Glomerular endothelial cell (primary cell): ENCODE measurements at places on chromosomes 3 and 15. TPM values are rescaled to one million over a fixed set of nuclear protein-coding genes. Genes with fewer than 3 reads are reported as not detected.

The CAPN3 gene
- 4.1 TPM in 1 of 2 replicates, not detected in the other for total RNA-seq

The HTR3E gene
- not detected in 2 replicates for total RNA-seq

The AGBL1 gene
- not detected in 2 replicates for total RNA-seq

The FBXO40 gene
- not detected in 2 replicates for total RNA-seq

The DYNLT2B gene
- 12.6 and 16.5 TPM in 2 replicates for total RNA-seq

The CD200R1 gene
- not detected in 2 replicates for total RNA-seq

The C3orf33 gene
- 2.5 and 2.9 TPM in 2 replicates for total RNA-seq

The SERINC4 gene
- total RNA-seq = not detected in 2 replicates

DNA sequence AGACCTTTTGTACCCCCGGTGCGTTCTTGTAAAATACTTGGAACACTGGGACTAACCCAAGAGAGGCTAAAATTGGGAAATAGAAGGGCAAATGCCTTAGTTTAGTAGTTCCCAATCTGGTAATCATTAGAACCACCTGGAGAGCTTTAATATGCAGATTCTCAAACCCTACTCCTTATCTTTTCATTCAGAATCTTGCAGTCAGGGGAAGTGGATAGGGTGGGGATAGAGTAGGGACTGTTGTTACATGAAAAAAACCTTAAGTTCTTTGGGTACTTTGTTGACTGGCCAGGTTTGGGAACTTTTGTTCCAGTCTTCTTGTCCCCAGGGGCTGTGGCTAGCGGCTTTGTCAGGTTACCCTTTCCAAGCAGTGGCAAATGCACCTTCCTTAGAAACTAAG, 15.9 kb downstream of the MAPKBP1 start:
- no peak for DNase-seq

DNA sequence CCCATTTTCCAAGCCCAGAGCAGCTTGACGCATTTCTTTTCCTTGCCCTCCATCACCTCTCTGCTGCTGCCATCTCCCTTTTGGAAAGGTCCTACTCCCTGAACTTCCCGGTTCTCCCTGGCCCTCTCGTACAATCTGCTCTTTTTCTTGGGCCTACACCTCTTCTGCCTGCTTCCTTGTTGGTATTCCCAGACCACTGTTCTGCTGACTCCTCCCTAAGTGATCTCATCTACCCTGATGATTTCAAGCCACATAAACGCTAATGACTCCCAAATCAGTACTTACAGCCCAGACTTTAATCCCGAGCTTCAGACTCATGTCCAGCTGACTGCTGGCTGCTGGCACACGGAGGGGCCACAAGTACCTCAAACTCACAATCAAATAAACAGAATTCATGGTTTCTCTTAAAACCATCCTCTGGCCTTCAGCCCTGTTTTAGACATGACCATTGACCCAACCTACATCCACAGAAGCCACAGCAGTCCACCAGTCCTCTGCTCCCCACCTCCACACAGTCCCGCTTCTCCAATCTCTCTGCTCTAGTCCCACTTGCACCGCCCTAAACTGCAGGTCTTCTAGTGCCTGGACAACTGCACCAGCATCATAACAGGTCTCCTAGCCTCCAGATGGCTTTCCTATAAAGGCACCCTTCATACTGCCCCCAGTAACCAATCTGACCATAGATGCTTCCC, 57.6 kb downstream of the AAGAB start:
- no peak for DNase-seq

- no peak for DNase-seq
Observed at GRCh38 chr3:172635588-172635987, 75.3 kb downstream of the NCEH1 start.

DNA sequence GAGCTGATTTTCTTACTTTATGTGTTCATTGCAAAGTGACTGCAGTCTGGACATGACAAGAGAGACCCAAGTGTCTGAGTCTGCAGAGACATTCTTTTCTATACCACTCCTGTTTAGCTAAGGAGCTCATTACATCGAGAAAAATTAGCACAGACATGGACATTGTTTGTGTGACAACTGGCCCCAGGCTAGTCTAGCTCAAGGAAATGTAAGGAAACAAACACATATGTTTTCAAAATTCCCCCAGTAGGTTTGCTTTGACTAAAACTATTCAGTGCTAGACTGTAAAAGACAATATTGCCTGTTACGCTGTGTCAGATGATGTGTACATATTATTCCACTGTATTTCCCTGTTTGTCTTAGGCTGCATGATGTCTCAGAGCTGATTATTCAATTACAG, 40.9 kb downstream of the TPRG1 start:
- DNase-seq = no peak

- DNase-seq = no peak
Observed at GRCh38 chr3:40045051-40045450, 235.6 kb downstream of the MYRIP start.

DNA sequence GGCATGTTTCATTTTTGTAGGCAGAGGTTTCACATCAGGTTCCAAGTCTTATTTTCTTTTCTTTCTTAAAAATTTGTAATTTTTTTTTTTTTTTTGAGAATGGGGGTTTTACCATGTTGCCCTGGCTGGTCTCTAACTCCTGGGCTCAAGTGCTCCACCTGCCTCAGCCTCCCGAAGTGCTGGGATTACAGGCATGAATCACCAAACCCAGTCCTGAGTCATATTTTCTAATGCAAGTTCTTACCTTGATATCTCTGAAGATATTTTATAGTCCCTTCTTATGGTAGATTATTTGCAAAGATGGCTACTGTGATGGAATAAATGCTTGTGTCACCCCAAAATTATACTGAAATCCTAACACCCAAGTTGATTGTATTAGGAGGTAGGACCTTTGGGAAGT, 63.8 kb downstream of the SLC9A9 start:
- no peak for DNase-seq

DNA sequence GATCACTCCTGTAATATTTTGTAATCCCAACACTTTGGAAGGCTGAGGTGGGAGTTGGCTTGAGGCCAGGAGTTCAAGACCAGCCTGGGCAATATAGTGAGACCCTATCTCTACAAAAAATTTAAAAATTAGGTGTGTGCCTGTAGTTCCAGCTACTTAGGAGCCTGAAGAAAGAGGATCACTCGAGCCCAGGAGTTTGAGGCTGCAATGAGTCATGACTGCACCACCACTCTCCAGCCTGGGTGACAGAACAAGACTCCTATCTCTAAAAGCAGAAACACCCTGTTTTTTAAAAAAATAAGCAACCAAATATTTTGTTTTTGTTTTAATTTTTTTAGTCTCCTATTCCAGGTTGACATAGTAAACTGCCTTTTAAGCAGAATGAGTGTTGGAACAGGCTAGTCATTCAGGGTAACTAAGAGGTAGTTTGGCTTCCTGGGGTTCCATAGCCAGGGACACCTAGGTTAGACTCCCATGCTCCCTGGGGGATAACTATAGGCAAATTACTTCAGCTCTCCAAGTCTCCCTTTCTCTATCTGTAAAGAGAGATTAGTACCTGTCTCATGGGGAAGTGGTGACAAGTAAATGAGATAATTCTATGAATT, 114.6 kb upstream of the C15orf61 start:
- no peak for DNase-seq

- no peak for DNase-seq
Observed at GRCh38 chr3:87272718-87273341, 3.6 kb downstream of the POU1F1 start.

DNA sequence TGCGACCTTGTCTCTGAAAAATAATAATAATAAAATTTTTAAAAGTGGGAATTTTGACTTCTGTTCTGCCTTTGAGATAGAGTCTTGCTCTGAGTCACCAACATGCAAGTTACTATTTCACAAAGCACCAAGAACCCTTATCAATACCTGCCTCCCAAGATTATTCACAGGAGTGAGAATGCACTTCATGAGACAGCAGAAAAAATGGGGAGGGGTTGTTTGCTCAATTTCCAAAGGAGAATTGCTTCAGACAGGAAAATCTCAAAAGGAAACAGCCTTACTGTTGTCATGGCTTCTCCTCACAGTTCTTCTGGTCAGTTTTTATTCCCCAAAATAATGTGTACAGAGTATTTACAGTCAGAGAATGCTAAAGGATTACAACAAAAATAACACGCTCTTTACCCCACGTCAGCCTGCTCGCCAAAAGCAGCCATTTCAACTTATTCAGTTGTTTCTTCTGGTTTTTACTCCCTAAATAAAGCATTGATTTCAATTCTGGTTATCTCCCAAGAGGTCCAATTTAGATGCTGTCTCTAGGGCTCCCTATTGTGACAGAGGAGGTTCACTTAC, 89.0 kb downstream of the PPCDC start:
- DNase-seq = no peak

- no peak for DNase-seq
Observed at GRCh38 chr15:88490036-88490435, 22.5 kb downstream of the MRPS11 start.

DNA sequence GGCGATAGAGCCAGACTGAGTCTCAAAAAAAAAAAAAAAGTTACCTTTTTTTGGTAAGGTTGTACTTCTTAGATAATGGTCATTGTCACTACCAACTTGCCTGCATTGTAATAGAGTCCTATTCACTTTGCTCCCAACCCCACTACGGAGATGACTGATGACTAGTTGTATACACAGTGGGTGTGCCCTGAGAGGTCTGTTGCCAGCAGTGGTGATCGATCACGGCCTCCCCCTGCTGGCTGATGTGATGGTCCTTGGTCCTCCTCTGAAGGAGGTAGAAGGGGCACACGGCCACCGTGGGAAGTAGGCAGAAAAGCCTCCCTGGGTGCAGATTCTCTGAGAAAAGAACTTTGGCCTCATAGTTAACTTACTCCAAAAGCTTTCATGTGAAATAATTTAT, 10.7 kb downstream of the GCNT3 start:
- DNase-seq = no peak

DNA sequence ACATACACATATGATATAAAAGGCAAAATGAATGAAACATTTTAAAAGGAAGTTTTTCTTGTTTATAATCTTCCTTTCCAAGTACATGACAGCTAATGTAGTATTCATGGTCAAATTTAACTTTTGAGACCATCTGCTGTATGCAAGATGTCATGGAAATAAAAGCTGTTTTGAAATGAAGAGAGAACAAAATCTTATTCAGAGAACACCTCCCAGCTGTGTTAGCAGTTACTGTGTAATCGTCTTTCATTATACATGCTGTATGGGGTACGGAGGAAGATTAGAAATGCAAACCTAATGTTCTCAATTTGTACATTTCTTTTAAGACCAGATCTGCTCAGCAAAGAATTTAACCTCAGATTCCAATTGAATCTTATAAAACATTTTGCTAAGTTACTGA, 1182.3 kb downstream of the OTOL1 start:
- DNase-seq = no peak

DNA sequence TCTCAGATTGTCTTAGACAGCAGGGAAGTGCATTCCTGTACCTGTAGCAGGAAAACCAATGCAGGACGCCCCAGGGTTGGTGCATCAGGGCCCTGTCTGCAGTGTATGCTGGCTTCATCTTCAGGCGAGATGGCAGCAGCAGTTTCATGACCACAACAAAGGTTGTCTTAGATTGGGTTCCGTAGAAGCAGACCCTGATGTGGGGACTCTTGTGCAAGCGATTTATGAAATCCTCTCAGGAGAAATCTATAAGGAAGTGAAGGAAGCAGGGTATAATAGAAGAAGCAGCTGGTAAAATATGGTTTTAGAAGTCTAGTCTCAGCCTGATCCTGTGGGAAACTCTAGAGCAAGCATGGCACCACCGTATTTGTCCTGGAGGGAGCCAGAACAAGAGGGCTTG, 25.0 kb downstream of the DNAH1 start:
- no peak for DNase-seq

- DNase-seq = no peak
Observed at GRCh38 chr15:33190539-33190938, 4.0 kb downstream of the FMN1 start.

DNA sequence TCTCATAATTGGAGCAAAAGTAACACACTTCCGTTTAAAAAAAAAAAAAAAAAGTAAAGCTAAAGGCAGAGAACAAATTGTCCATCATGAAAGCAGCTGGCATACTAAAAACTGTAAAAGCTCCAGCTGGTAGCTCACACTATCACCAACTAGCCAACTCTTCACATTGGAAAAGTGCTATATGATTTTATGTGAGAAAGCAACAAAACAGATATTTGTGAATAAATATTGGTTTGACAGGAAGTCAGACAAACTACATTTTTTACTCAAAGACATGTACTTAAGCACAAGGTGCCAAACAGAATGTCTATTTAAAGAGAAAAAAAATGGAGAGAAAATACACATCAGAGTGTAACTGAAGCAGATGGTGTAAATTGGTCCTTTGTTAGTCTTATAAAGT, 231.2 kb upstream of the CADM2 start:
- no peak for DNase-seq

- no peak for DNase-seq
Observed at GRCh38 chr3:115761927-115762305, 138.6 kb downstream of the GAP43 start.

DNA sequence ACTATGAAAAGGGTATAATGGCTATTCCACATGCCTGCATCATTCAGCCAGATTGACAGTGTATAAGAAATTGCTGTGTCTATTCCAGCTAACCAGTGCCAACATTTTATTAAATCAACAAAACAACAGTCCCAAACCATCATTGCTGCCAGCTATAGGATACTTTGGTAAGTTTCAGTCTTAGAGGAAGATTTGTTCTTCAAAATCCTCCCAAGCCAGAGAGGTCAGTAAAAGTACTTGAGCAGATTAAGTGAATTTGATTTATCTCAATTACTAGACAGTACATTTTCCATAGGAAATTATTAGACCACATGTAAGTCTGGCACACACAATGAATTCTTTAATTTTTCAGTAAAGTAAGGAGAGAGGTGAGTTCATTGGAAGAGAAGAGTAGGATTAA, 50.7 kb downstream of the TFG start:
- DNase-seq = no peak

GRCh38 chr3:79424811-79425210, 343.0 kb downstream of the ROBO1 start:
- no peak for DNase-seq

- no peak for DNase-seq
Observed at GRCh38 chr3:28114893-28115292, 126.5 kb upstream of the CMC1 start.

DNA sequence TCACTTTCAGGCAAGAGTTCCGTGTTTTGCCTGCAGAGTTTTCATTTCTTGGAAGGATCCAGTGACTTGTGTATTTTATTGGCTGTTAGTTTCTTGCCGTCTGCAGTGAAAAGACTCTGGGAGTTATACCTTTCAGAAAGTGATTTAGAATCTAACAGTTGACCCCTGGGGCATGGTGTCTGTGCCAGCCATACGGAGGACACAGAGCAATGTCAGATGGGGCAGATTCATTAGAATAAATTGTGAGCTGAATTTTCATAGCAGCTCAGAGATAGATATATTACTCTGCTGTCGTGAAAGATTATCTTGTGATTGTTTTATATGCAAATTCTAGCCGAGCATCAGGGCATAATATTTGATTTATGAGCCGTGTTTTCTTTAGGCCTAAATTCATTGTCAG, 131.6 kb downstream of the SV2B start:
- DNase-seq = no peak

- DNase-seq = no peak
Observed at GRCh38 chr15:66670175-66670574, 31.9 kb upstream of the SMAD6 start.
